GM23248 (cell line): ENCODE measurements at places on chromosomes 6 and 20. TPM values are rescaled to one million over a fixed set of nuclear protein-coding genes. Genes with fewer than 3 reads are reported as not detected.

The CALHM5 gene
- 8.2 and 9.8 TPM in 2 replicates for total RNA-seq

DNA sequence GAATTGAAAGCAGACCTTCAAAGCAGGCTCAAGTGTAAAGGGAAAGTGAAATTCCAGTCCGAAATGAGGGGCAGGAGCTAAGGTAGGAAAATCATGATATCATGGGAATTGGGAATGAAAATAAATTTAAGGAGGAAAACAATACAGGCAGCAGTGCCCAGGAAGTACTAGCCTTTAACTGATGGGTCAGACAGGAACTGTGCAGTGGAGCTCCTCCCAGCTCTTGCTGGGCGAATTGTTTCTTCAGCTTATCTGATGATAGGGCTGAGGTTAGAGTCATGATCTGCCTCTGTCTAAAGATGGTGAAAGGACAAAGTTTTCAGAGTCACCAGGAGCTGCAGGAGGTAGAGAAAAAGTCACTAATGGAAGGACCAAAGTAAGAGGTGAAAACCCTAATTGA is 457.9 kb upstream of the PTCHD4 start:
- H3K4me1 ChIP-seq = no peaks in the 10 kb centered on the region
- H3K27ac ChIP-seq = no peak overlapping the region
- no peaks in the 10 kb centered on the region for H3K36me3 ChIP-seq
- DNase-seq = no peak
- H3K4me3 ChIP-seq = no peak overlapping the region
- H3K27me3 ChIP-seq = no peaks in the 10 kb centered on the region

GRCh38 chr6:54072635-54073313 is 38.5 kb upstream of the MLIP start:
- DNase-seq = no peak
- H3K27me3 ChIP-seq = no peaks in the 10 kb centered on the region
- no peak overlapping the region for H3K27ac ChIP-seq

- no peak overlapping the region for H3K4me3 ChIP-seq
- DNase-seq = no peak
- H3K4me1 ChIP-seq = peaks cover 5% of the 10 kb centered on the region; the same call in 1 of the 2 replicates
- no peak overlapping the region for H3K27ac ChIP-seq
Observed at GRCh38 chr6:136506124-136506799, 44.0 kb downstream of the MAP7 start.

The MPIG6B gene
- total RNA-seq = not detected in 2 replicates
